ENCODE measurements at places on chromosomes 12 and 14.

- no peak for DNase-seq
These were observed 19.7 kb downstream of the DUSP16 start for GRCh38 chr12:12542964-12543363.

GRCh38 chr14:106556665-106557289 is 1030.4 kb downstream of the TMEM121 start:
- peak; percentile 87 for DNase-seq

- no peak for DNase-seq
These were observed 1.7 kb downstream of the HAL start for GRCh38 chr12:95994476-95994875.

GRCh38 chr12:79454338-79454843 is 236.4 kb downstream of the PAWR start:
- DNase-seq, result no peak

DNA sequence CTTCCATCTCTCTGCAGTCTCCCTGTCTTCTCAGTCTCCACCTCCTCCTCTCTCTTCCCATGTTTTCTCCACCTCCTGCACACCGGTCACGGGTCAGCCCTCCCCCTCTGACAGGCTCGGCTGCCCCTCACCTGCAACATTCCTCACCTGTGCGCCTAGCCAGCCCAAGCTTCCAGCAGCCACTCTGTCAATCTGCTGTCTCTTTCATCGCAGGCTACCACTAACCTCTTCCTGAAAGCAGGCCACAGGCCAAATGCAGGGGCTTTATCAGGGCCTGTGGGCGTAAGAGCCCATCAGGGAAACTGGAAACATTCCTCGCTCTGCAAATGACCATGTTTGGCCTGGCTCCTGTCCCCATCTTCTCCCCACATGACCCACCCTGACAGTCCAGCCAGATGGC is 34.5 kb downstream of the CMKLR1 start:
- DNase-seq, result no peak

DNA sequence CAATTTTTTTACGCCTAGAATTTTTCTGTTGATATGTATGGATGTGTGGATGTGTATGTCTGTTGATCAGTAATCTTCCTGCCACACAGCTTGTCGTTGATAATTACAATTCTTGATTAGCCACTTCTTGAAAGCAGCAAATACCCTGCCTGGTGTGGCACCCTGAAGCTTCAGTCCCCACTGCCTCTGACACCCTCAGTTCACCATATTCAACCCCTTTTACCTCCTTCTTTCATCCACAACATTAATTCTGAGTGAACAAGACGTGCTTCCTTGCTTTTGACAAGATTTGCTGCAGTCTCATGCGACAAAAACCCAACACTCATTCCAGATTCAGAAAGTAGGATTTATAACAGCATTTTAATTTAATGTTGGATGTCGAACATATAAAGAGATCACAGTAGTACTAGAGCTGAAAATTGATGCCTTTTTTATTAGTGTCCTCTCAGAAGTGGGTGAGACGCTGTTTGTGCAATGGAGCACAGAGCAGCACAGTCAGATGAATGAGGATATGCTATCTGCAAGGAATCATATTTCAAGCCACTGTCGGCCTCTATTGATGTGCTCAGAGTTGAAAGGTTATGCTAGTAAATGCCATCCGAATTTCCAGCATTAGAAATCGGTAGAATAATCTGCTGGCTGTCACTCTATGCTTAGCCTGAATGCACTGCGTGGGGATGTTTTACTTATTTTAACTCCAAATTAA is 383.7 kb downstream of the EGLN3 start:
- DNase-seq, result no peak

DNA sequence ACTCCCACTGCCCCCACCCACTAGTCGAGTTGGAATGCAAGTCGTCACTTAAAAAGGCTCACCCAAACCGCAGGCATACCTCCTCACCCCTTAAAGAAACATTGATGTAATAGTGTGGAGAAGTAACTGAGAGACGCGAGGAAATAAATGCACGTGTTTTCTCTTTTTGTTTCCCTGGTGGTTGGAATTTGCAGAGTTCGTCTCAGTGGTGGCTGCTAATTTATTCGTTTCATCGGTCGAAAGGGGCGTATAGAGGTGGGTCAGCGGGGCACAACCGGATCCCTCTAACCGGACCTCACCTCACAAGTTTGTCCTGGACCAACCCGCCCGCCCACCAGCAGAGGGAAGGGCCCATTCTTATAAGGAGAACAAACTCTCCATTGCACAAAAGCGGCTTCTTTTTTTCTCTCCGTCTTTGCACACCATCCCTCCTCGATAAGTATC is 5.0 kb upstream of the NPAS3 start:
- DNase-seq, result no peak

DNA sequence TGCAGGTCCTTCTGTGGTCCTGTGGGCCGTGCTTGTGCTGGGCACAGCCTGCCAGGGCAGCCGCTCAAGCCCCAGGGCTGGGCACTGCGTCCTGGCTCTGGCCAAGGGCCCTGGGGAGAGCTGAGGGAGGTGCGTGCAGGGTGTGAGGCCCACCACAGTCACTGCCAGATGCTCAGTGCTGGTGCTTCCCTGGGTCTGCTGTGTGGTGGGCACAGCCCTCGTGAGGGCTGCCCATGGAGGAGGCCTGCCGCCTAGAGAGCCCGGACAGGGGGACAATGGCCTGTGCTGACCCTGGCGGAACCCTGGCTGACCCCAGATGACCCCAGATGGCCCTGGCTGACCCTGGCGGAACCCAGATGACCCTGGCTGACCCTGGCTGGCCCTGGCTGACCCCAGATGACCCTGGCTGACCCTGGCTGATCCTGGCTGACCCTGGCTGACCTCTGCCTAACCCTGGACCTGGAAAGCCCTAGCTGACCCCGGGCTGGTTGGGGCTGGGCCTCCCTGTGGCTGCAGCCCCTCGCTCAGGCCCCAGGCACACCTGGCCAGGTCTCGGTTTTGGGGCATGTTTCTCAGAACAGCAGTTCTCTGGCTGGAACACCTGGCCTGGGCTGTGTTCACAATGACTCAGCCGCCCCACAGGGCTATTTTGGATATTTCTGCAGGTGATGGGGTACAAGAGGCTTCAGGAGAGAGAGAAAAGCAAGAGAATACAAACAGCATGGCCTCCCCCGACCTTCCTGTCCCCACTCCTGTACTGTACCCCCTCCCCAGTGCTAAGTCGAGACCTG is 55.4 kb downstream of the TMEM121 start:
- DNase-seq, result no peak

DNA sequence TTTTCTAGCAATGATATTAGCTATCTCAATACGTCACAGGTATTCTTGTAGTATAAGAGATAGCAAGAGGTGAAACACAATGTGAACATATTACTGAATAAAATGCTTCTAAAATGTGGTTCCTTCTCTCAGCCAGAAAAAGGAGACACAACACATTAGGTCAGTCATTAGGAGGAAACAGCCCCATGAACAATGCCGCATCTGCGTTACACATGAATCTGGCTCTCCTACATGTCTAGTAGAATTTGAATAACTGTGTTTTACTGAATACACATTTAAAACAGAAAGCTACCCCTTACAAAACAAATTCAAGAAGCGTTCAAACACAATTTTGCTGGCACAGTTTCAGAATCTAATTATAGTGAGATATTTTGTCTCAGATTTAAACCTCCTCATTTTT is 51.6 kb downstream of the EFCAB11 start:
- no peak for DNase-seq

DNA sequence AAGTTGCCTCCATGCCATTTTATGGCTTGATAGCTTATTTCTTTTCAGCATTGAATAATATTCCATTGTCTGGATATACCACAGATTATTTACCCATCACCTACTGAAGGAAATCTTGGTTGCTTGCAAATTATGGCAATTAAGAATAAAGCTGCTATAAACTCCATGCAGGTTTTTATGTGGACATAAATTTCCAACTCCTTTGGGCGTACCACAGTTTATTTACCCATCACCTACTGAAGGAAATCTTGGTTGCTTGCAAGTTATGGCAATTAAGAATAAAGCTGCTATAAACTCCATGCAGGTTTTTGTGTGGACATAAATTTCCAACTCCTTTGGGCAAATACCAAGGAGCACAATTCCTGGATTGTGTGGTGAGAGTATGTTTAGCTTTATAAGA is 12.6 kb upstream of the PLEKHH1 start:
- no peak for DNase-seq

- no peak for DNase-seq
These were observed 423.3 kb upstream of the GARIN6 start for GRCh38 chr12:99224237-99224636.

DNA sequence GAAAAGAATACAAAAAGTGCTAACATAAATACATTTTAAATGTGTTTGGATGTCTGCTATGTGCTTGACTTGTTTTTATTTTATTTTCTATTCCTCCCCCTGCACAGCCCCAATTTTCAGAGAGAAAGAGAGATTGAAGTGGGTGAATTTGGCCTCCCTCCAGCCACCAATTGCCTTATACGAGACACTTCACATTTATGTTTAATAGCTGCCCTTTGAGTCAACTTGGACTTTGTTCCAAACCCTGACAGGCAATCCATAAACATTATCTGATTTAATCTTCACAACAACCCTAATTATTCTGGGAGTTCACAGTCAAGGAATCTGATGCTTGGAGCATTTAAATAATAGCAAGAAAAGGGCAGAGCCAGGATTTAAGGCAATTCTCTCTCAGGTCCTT is 161.7 kb downstream of the SLC15A4 start:
- no peak for DNase-seq

- no peak for DNase-seq
These were observed 187.8 kb downstream of the ADGRD1 start for GRCh38 chr12:131141514-131141913.

GRCh38 chr12:131008-131407 is 64.4 kb downstream of the IQSEC3 start:
- DNase-seq, result no peak

DNA sequence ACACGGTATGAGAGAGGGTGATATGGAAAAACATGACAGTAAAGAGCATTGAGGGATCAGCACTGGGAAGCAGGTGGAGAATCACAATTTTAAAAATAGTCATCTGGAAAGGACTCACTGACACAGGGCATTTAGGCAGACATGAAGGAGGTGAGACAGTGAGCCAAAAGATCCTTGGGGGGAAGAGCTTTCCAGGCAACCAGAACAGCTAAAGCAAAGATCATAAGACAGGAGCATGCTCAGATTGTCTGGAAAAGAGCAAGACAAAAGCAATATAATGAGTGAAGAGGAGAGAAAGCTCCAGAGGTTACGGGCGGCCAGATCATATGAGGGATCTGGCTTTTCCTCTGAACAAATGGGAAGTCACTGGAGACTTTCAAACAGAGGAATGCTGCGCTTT is 63.9 kb downstream of the DENND5B start:
- DNase-seq, result no peak

DNA sequence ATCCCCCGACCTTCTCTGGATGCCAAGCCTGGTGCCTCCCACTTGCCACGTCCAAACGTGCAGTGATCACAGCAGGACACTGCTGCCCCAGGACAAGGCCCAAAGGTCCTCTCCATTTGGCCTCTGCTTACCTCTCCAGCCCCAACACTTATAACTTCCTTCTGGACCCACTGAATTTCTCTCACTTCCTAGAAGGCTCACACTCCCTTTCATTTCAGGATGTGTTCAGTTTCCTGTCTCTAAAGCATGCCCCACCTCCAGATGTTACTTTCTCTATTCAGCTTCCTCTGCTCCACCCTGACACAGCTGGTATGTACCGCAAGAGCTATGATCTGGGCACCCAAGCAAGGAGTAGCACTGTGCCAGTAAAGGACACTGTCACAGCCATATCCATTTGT is 33.0 kb downstream of the CDKL1 start:
- DNase-seq, result peak; percentile 11

DNA sequence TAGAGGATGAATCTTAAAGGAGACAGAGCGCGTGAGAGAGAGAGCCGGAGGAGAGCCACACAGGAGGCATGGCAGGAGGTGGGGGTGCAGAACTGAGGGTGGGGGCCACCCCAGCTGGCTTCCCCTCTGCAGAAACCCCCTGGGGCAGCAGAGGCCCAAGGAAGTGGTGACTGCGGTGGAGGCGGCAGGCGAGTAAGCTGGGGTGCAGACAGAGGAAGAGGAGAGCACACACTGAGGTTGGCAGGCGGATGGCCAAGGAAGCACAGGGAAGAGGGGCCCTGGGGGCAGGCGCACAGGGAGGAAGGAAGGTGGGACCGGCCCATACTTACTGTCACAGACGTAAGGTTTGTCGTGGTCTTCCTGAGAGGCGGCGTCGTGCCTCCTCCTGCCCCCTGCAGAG is 179.8 kb downstream of the DPF3 start:
- DNase-seq, result no peak

- no peak for DNase-seq
These were observed 139.5 kb upstream of the AEBP2 start for GRCh38 chr12:19299765-19300164.

GRCh38 chr14:99718031-99718810 is 34.1 kb downstream of the CYP46A1 start:
- no peak for DNase-seq

DNA sequence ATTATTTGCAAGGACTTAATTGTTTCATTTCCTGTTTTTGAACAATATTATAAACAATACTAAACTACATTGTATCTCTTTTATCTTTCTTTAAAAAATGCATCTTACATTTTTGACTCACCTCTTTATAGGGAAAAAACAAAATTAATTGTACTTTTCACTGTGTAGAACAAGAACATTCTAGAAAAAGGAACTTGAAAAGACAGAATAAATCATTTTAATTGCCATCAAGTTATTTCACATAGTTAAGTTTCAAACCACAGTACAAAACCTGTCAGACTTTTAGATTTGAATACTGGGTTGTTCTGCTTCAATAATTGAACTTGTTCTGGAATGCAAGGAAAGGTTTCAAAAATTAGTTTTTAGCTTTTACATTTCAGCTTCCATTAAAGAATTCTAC is 50.0 kb downstream of the SLC38A6 start:
- no peak for DNase-seq

DNA sequence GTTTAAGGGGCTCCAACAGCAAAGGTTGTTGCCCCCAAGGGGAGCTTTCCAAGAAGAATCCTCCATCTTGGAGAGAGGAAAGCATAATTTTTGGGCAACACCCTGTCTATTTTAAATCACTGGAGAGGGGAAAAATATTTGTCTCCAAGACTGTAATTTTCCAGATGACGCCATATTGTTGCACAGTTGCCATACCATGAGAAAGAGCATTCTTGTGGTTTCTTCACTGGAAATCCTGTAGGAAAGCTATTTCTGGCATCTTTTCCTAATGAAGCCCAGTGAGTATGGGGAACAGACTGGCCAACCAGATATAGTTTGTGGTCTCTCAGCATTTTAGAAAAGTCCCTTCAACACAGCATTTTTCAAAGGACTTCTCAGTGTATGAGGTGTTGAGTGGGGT is 88.1 kb upstream of the MANSC4 start:
- DNase-seq, result no peak

Measured in stimulated activated CD4-positive, alpha-beta T cell treated with anti-CD3 and anti-CD28 coated beads, Interleukin-2, amount 100 ng/mL, for 48 hours (primary cell).